Anterior cingulate cortex (tissue), 58 donors: ENCODE measurements at places on chromosomes 11 and 22.

- DNase-seq: no peak
Measured at GRCh38 chr11:128463979-128464378, 123.4 kb downstream of the ETS1 start.

- no peak for DNase-seq
Measured at GRCh38 chr11:35771722-35772121, 109.1 kb downstream of the TRIM44 start.

DNA sequence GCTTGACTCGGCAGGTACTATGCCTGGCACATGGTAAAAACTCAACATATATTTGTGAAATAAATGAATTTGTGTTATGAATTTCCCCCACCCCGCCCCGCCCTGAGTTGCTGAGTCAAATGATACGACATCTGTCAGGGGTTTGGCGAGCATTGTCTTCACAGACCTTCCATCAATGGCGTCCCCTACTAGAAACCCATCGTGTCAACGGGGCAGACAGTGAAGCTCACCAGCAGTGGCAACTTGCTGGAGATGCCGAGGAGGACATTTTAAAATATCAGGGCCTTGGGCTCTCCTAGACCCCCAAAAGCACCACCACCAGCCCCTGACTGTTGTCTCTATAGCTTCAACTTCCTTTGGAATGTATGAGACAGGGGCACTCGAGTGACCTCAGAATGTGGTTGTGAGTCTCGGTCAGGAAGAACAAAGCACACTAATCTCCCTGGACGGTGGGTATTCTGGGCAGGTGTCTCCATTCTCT is 761 bp upstream of the NXF1 start:
- DNase-seq: no peak

DNA sequence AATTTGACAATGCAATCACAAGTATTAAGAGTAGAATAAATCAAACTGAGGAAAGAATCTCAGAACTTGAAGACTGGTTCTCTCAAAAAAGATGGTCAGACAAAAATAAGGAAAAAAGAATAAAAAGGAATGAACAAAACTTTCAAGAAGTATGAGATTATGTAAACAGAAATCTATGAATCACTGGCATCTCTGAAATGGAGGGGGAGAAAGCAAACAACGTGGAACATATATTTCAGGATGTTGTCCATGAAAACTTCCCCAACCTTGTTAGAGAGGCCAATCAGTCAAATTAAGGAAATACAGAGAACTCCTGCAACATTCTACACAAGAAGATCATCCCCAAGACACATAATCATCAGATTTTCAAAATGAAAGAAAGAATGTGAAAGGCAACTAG is 235.7 kb downstream of the SBF2 start:
- DNase-seq: no peak

DNA sequence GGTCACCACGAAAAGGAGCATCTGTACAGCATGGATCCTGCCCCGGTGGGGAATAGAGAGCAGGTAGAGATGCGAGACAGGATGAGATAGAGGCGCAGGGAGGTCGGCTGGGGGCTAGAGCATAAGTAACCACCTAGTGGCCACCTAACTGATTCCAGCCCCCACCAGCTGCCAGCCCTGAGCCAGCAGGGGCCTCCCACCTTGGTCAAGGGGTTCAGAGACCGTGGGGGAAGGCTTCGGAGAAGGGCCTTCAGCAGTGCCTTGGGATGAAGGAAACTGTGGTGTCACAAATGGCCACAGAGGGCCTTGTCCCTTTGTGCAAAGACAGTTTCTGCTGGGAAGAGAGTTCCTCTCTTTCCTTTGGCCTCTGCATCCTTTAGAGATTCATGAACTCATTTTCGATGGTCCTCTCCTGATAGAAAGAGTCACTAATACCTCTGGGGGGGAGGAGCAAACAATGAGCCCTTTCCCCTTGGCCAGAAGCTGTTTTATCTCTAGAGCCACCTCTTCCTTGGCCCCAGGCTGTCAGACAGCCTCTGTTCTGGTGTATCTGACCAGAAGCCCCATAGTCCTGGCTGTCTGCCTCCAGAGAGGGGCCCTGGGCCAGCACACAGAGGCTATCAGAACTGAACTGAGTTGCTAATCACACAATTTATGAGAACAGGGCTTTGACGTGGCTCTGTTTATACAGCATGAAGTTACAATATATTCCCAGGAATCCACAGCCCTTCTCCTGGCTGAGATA is 146.0 kb downstream of the PARVA start:
- no peak for DNase-seq

- no peak for DNase-seq
Measured at GRCh38 chr22:27029584-27030130, 372.3 kb downstream of the MIAT start.

DNA sequence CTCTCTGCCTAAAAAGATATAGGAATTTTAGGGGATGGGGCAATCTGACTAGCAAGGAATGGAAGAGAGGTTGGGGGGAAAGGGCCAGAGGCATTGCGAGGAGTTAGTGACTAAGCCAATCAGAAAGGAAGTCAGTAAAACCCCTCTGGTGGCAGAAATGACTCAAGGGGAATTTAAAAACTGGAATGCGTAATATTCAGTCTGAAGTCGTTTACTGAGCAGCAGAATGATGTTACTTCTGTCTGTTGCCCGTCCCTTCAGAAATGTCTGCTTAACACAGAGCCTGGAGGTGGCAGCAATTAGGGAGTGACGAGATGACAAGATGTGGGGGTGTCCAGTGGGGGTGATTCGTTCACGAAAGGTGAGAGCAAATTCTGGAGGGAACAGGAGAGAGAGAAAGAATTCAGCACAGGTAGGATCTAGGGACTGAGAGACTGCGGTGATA is 107.7 kb upstream of the CLMP start:
- no peak for DNase-seq

DNA sequence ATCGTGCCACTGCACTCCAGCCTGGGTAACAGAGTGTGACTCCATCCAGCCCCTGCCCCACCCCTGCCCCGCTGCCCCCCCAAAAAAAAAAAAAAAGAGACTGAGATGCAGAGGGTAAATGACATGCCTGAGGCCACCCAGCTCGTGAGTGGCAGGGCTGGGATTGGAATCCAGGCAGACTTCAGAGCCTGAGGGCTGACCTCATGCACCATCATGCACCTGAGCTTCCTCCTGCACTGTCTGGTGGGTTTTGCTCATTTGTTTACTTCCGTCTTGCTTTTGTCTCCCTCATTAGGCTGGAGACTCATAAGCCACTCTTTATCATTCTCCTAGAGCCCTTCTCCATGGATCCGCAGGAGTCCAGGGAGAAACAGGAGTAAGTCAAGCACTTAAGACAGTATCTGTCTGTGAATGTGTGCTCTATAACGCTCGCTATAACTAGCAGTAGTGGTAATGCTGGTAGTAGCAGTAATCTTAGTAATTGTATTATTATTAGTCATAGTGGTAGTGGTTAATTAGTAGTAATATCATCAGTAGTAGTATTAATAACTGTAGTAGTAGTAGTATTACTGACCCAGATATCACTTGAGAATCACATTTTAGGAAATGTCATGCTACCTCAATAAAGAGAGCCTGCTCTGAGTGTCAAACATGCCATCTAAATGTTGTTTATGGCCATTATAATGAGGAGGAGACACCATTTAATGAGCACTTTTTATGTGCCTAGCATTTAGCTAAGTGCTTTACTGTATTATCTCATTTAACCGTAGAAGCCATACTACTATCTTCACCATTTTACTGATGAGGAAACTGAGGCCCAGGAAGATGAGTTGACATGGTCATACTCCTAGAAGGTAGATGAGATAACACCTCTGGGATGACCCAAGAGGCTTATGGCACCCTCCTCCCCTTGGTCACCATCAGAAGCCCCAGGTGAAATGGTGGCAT is 85.0 kb downstream of the NAT10 start:
- DNase-seq: no peak

DNA sequence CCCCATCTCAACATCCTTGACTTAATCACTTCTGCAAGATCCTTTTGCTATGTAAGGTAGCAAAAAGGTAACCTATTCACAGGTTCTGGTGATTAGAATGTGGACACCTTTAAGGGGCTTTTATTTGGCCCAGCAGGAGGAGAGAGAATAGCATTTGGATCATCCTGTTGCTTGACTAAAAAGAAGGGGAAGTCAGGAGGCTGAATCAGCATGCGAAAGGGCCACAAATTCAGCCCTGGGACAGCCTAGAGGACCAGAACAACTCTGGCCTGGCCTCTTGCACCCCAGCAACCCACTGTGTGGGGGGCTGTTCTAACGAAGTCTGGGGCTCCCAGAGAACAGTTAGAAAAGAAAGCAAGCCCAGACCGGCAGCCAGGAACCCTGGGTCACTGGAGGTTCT is 3.2 kb upstream of the HMOX1 start:
- DNase-seq: no peak

- no peak for DNase-seq
Measured at GRCh38 chr22:36360011-36360410, 27.8 kb downstream of the MYH9 start.

DNA sequence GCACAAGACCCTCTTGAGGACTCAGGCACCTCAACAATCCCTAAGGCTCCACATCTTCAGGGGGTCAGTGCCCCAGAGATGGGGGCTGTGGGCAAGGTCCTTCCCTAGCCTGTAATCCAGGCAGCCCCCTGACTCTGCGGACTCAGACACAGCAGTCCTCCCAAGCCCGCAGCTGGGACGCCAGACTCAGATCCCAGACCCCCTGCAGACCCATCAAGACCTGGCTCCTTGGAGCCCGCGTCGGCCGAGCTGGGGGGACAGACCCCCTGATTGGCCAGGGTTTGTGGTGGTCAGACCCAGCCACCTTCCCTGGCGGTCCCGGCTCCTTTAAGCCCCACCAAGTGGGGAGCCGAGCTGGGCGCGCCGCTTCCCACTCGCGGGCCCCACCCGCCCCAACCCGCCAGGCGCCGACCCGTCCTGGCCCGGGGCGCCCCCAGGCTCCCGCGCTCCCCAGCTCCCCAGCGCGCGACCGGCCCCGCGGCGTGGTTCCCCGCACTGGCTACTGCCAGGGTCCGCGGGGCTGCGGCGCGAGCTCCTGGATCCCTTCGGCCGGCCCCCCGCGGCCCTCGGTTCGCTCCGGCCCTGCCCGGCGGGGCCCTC is 458 bp downstream of the OSBPL5 start:
- no peak for DNase-seq

GRCh38 chr22:32725369-32725988 is 76.0 kb upstream of the TIMP3 start:
- DNase-seq: no peak

GRCh38 chr22:37431366-37431765 is 4.1 kb upstream of the ELFN2 start:
- no peak for DNase-seq

- DNase-seq: no peak
Measured at GRCh38 chr22:38218661-38219622, 17.1 kb downstream of the MAFF start.

DNA sequence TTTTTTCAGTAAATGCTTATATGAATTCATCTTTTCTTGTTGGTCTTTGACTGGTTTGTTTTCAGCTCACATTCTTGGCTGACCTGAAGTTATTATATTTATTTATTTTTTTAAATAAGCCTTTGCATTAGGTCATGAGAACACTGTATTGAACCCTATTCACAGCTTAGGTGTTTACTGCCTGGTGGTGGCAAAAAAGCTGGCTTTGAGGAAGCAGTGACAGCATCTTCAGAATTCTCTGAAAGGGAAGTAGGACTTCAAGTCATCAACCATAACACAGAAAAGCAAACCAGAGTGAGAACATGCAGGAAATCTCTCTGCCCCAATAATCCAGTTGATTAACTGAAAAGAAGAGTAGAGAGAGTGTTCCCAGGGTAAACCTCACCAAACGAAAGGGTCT is 30.3 kb upstream of the MMP13 start:
- DNase-seq: no peak
